ENCODE measurements at places on chromosomes 13 and 19.
A peak's percentile ranks its signal among the peaks of the same experiment; 100 is the strongest.

GRCh38 chr13:44758630-44759383, 182.7 kb upstream of the TSC22D1 start:
- peak; percentile 44 for DNase-seq

DNA sequence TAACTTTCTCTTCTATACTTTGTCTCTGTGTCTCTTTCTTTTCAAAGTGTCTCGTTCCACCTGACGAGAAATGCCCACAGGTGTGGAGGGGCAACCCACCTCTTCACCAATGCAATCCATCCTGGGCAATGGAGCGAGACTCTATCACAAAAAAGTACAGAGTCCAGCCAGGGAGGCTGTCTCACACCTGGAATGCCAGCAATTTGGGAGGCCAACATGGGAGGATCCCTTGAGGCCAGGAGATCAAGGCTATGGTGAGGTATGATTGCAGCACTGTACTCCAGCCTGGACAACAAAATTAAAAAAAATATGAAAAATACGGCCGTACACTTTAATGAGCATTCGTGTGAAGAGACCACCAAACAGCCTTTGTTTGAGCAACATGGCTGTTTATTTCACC, 2.8 kb upstream of the ZNF600 start:
- no peak for DNase-seq

GRCh38 chr19:11880598-11880997, 7.0 kb upstream of the ZNF69 start:
- DNase-seq: no peak

GRCh38 chr13:98571955-98572662, 4.8 kb downstream of the STK24 start:
- DNase-seq: no peak

DNA sequence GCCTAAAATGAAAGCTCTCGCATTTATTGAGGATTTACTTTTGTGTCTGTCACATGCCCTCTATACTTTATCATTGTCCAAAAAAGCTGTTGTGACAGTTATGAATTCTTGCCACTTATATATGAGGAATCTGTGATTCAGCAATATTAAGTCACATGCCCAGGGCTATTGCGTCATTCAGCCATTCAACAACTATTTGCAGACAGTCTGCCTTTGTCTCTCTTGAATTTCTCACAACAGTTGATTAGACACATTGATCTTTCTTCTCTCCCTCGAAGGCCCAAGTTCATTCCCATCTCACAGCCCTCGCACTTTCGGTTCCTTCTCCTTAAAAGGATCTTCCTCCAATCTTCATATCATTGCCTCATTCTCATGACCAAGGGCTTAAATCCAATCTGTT, 342.6 kb downstream of the MZT1 start:
- DNase-seq: peak; percentile 58

DNA sequence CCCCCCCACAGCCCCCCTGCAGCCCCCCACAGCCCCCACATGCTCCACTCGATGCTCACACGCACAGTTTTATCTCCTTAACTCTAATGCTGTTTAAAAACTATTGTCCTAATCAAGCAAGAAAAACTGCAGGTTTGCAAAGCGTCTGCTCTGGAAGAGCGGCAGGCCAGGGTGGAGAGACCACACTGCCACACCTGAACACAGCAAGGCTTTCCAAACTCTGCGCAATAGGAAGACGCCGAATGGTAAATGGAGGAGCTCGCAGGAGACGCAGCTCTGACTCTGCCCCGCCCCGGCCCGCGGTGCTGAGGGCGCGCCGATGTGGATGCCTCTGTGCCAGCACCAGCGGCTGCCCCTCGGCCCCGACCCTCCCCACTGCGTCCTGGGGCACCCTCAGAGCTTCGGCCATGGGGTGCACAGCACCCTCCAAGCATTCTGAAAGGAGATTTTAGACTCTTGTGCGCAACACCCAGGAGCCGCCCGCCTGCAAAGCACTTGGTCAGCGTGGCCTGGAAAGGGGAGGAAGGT, 32.4 kb downstream of the RASA3 start:
- DNase-seq: no peak

DNA sequence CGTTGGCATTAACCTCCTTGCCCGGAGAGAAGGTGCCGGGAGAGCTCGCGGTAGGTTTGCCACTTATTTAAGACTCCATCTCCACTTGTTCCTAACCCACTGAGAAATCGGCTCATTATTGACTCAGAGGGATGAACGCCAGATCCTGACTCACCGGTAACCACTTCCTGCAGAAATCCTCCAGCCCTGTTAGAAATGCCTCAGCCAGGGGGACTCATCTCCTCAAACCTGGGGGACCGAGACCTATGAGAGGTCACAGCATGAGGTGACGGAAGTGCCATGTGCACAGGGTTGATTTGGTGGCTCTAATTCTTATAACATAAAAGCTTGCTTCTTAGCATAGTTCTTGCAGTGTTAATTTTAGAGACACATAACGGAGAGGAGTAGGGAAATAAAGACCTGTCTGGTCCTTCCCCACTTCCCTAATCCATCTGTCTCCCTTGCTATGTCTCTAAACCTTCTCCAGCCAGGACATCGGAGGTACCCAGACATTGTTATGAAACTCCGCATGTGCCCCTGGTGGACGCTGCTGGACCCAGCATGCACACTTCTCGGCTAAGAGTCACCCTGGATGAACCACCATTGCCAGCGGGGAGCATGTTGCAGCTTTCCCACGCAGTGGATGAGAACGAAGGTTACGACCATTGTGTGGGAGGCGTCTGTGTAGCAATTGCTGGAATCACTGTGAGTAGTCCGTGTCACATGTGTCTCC, 158.9 kb downstream of the EFNB2 start:
- DNase-seq: peak; percentile 6

DNA sequence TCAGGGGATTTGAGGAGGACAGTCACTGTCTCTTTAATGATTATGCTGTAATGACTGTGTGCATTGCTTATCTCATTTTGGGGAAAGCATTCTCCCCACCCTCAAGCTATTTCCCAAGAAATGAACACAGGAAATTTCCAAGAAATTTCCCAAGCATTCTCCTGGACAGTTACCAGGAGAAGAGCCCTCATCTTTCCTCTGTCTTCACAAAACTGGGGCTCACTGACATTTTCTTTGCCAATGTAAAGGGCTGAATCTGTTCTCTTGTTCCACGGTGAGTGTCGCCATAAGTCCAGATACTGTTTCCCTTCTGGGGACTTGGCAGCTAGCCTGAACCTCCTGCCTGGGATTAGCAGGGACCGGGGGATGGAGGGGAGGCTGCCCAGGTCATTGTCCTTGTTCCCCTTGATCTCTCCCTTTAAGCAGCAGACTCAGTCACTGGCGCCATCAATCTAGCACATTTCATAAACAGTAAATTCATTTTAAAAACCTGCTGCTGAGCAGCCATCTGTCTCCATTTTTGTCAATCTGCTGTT, 172.8 kb downstream of the DNAJC15 start:
- DNase-seq: no peak

- DNase-seq: no peak
Observed at GRCh38 chr19:50835103-50835784, 1.9 kb upstream of the KLK15 start.

DNA sequence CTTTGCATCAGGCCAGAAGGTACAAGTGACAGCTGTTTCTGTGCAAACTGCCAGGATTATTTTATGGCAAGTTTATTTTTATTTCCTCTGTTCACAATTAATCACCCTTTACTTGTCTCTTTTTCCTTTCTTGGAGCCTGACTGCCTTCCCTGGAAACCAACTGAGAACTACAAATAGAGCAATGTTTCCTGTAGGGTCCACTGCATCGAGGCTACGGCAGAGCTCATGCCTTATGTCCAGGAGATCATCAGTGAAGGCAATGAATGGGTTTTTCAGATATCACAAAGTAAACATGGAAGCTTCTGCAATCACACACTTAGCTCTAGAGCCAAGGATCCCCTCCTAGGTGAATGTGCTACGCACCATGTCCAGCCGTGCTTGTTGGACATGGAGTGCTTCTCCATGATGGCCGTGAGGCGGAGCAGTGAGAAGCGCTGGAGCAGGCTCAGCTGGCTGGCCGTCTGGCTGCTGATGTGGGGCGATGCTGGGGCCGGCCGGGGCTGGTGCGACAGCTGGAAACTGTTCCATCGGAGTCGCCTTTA, 110.9 kb downstream of the KL start:
- no peak for DNase-seq

DNA sequence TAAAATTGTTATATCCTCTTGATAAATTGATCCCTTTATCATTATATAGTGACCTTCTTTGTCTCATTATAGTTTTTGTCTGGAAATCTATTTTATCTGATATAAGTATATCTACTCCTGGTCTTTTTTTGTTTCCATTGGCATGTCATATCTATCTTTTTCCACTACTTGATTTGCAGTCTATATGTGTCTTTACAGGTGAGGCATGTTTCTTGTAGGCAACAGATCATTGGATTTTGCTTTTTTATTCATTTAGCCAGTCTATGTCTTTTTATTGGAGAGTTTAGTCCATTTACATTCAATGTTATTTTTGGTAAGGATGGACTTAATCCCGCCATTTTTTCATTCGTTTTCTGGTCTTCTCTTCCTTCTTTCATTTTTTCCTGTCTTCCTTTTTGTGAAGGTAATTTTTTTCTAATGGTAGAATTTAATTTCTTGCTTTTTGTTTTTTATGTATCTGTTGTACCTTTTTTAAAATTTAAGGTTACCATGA, 13.5 kb upstream of the ZNF823 start:
- DNase-seq: no peak

DNA sequence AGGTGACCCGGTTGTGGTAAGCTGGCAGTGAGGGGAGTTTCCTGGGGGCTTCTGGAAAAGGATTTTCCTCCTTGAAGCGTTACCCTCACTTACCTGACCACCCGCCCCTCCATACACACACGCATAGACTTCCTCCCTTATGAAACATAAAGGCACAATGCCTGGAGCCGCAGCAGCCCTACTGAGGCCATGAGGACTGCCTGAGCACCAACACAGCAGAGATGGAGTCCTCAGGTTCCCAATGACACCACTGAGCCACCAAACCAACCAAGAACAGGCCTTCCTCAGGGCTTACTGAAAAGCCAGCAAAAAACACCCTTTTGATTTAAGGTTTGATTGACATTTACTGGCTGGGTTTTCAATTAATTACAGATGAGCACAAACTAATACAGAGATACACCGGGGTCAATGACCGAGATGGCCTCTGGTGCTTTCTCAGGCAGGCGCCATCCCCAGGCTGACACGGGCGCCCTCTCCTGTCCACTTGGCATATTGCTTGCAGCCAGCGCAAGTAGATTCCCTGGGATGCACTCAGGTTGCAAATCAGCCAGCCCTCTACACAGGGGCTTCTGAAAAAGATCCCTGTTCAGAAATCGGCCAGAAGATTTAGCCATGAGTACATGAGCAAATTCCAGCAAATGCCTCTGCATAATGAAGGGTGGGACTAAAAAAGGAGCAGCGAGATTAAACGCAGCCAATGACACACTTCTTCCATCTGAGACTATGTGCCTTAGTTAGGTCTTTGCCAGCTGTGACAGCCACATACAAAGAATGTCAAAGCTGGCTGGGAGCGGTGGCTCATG, 14.8 kb downstream of the OPA3 start:
- peak; percentile 60 for DNase-seq

- peak; percentile 93 for DNase-seq
Observed at GRCh38 chr19:1243768-1244692, 2.5 kb downstream of the ATP5F1D start.

- peak; percentile 59 for DNase-seq
Observed at GRCh38 chr19:45472563-45473366, 5.0 kb downstream of the FOSB start.

- peak; percentile 86 for DNase-seq
Observed at GRCh38 chr19:34220472-34221063, 33.8 kb upstream of the GARRE1 start.

- DNase-seq: no peak
Observed at GRCh38 chr13:88031980-88032559, 360.9 kb downstream of the SLITRK5 start.

DNA sequence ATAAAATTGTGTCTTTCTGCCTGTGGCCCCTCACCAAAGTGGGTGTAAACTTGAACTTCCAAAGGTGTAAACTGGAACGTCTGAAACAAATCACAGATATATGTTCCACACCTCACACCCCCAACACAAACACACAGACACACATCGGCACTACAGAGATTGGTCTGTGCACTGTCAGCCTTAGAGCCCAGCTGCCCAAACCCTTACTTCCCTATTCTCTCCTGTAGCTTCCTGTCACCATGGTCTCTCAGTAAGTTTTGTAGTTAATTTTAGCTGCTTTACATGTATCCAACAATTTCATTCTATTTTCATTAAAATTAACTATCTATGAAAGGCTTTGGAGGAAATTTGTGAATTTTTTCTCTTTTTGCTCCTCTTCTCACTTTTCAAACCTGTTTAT, 5.4 kb downstream of the TM9SF2 start:
- DNase-seq: peak; percentile 73

- no peak for DNase-seq
Observed at GRCh38 chr13:42798118-42798517, 16.7 kb downstream of the FAM216B start.

- no peak for DNase-seq
Observed at GRCh38 chr19:54521860-54522513, 19.4 kb downstream of the LAIR2 start.

DNA sequence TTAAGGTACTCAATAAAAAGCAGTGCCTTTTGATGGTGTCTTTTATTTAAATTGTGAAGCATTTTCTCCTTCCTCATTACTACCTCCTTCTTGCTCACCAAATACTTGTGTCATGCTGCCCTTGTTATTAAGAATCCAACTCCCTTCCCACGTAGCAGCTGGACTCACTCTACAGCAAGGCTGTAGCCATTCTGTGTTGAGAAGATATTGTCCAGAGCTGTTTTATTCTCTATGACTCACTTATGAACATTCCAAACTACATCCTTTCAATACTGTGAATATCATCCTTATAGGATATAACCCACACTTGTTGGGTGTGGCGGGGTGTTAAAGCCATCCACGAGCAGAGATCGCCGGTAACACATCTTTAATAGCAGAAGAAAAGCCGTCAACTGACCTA, 1671.5 kb upstream of the SLC10A2 start:
- DNase-seq: no peak

GRCh38 chr13:76764916-76765315, 121.3 kb downstream of the KCTD12 start:
- no peak for DNase-seq

GRCh38 chr13:68358294-68358705, 1128.2 kb upstream of the PCDH9 start:
- no peak for DNase-seq

- no peak for DNase-seq
Observed at GRCh38 chr19:40410030-40410389, 3.2 kb downstream of the PRX start.

- no peak for DNase-seq
Observed at GRCh38 chr19:57248646-57249045, 8.2 kb downstream of the ZNF805 start.

All from suppressor macrophage (primary cell).